LHCN-M2 (cell line): ENCODE measurements at places on chromosomes 13 and 19. TPM values are rescaled to one million over a fixed set of nuclear protein-coding genes. Genes with fewer than 3 reads are reported as not detected.

DNA sequence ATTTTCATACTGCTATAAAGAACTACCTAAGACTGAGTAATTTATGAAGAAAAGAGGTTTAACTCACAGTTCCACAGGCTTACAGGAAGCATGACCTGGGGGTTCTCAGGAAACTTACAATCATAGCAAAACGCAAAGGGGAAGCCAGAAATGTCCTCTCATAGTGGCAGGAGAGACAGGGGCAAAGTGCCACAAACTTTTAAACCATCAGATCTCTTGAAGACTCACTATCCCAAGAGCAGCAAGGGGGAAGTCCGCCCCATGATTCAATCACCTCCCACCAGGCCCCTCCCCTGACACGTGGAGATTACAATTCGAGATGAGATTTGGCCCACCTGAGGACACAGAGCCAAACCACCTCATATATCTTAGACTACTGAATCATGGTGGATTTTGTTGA, 198.7 kb downstream of the KCTD12 start:
- DNase-seq = no peak

DNA sequence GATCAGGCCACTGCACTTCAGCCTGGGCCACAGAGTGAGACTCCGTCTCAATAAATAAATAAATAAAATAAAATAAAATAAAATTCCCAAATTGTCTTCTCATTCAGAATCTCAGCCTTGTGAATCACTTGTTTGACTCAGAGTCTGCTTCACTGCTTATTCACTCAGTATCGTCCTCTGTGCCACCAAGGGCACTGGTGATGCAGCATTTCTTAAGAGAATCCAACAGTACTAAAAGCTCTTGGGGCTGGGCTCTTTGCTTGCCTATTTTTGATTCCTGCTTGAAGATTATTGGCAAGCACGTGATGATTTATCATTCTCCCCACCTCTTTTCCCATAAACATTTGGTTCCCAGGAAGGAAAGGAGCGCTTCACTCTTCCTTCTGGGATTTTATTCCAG, 54.8 kb upstream of the HMGB1 start:
- peak; percentile 67 for DNase-seq

- DNase-seq = no peak
These were observed 105.4 kb upstream of the ZNF98 start for GRCh38 chr19:22527554-22527953.

GRCh38 chr13:32850316-32851052, 165.7 kb upstream of the KL start:
- DNase-seq = no peak

GRCh38 chr13:74067818-74068217, 66.4 kb downstream of the KLF12 start:
- DNase-seq = peak; percentile 90

- no peak for DNase-seq
These were observed 10.7 kb downstream of the TMEM150B start for GRCh38 chr19:55314396-55314795.

DNA sequence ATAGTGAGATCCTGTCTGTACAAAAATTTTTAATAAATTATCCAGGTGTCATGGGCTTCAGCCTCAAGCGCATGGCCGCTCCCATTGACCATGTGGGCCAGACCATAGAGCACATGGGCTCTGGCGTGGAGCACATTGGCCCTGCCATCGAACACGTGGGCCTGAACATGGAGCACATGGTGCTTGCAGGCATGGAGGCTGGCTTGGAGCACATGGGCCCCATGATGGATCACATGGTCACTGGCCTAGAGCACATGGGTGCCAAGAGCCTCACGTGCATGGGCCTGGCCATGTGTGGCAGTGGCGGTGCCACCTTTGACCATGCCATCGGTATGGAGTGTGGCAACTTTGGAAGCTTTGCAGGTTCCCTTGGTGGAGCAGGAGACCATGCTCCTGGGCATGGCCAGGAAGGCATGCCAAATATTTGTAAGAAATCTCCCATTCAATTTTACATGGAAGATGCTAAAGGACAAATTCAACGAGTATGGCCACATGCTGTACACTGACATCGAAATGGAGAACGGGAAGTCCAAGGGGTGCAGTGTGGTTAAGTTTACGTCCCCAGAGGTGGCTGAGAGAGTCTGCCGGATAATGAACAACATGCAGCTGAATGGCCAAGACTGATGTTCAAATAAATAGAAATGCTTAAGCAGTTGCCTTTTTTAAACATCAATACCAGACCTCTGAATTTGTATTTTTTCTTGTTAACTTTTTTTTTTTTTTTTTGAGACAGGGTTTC, 21.3 kb upstream of the SLC1A5 start:
- no peak for DNase-seq

- no peak for DNase-seq
These were observed 143.9 kb upstream of the ZNF536 start for GRCh38 chr19:30228113-30228834.

- no peak for DNase-seq
These were observed 32.7 kb downstream of the FBN3 start for GRCh38 chr19:8116437-8117293.

- DNase-seq = no peak
These were observed 384.2 kb downstream of the SLITRK1 start for GRCh38 chr13:83498045-83498444.

GRCh38 chr19:34220472-34221063, 33.8 kb upstream of the GARRE1 start:
- peak; percentile 64 for DNase-seq

- DNase-seq = no peak
These were observed 46.8 kb downstream of the SLC7A1 start for GRCh38 chr13:29548722-29549121.

GRCh38 chr19:48672994-48673393, at the start of gene NTN5:
TSS of gene NTN5 (minus strand) at chr19:48673017. CDS start at chr19:48670986, 2,031 bp downstream.
- no peak for DNase-seq

GRCh38 chr13:36533806-36534205, 101.5 kb downstream of the CCNA1 start:
- no peak for DNase-seq

DNA sequence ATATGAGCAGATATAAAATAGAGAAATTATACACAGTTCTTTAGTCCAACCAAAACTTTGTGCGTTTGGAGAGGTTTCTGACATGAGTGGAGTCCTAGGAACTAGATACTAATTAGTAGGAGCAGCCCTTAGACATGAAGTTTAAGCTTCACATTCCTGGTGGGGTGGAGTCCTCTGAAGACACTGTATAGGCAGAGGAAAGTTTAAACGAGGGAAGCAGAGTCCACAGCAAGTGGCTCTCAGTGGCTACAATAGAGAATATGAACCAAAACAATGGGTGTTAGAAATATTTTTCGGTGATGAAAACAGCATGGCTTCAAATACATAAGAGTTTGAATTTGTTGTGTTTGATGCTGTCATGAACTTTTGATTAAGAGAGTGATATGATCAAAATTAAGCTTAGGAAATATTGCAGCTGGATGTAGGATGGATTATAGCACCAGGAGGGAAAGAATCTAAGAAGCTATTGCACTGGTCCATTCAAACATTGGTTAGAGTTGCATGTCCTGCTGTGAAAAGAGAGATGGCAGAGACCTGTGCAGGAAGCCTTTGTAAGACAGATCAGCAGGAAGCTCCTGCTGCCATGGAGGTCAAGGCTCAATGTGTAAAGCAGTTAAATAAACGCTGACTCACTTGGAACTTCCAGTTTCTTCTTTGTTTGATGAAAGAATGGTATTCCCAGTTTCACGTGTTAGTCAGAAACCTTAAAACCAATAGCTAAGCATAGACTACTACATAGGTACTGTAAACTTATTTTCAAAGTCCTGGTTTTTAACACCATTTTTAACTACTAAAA, 175.2 kb downstream of the TDRD3 start:
- peak; percentile 75 for DNase-seq

DNA sequence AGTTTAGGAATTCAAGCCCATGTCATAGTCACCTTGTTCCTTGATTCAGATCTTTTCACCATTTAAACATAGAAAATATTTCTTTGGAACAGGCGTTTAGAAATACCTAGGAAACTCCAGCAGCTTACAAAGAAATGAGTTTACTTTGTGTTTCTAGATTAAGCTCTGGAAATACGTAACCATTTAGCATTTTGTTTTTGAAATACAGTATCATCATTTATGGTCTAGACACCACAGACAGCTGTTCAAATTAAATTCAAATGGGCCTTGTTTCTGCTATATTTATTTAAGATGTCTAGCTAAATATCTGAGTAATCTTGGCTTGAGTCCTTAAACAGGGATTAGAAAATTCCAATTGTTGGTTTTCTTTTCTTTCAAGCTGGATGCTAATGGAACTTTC, 228.5 kb downstream of the NDFIP2 start:
- DNase-seq = peak; percentile 87

- DNase-seq = no peak
These were observed at the start of gene KHSRP for GRCh38 chr19:6424195-6424938. TSS of gene KHSRP (minus strand) at chr19:6424811. CDS start at chr19:6424701, 110 bp downstream.

DNA sequence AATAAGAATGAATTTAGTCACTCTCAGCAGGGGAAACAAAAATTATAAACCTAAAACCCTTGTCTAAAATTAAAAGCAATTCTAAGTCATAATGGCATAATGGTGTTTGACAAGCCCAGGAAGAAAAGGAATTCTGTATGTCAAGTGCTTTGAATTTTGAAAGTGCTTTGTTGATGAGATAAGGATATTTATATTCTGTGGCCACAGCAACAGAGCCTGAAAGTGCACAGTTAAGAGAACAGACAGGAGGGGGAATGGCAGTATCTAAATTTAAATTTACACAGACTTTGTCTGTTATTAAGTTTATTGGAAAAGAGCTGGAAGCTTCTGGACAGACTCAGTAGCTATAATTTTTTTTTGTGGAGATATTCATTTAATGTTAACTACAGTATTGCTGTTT, 69.8 kb downstream of the OLFM4 start:
- no peak for DNase-seq

- no peak for DNase-seq
These were observed 1.4 kb upstream of the MPV17L2 start for GRCh38 chr19:18191640-18192062.

DNA sequence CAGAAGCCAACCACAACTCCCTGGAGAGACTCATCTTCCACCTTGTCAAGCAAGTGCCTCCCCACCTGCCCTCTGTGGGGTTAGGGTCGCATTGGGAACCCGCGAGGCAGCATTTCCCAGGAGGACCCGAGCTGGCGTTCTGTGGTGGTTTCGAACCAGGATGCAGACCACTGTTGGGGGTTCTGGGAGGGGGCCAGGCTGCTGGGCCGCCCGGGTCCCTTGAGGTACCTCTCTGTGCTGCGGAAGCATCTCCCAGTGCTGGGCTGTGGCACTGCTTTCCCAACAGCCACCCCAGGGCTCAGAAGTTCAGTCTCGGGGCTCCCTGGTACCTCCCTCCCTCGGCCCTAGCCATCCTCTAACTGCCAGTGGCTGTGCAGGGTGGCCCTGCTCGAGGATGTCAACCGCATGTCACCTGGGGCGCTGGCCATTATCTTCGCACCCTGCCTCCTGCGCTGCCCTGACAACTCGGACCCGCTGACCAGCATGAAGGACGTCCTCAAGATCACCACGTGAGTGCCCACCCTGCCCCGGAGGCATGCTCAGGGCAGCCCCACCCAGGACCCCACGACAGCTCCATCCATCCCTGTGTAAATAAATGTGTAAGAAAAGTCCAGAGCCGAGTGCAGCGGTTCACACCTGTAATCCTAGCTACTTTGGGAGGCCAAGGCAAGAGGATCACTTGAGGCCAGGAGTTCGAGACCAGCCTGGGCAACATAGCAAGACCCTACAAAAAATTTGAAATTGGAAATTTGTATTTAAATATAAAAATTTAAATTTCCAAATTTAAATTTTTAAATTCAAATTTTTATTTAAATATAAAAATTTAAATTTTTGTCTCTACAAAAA, 8.2 kb upstream of the USE1 start:
- no peak for DNase-seq

DNA sequence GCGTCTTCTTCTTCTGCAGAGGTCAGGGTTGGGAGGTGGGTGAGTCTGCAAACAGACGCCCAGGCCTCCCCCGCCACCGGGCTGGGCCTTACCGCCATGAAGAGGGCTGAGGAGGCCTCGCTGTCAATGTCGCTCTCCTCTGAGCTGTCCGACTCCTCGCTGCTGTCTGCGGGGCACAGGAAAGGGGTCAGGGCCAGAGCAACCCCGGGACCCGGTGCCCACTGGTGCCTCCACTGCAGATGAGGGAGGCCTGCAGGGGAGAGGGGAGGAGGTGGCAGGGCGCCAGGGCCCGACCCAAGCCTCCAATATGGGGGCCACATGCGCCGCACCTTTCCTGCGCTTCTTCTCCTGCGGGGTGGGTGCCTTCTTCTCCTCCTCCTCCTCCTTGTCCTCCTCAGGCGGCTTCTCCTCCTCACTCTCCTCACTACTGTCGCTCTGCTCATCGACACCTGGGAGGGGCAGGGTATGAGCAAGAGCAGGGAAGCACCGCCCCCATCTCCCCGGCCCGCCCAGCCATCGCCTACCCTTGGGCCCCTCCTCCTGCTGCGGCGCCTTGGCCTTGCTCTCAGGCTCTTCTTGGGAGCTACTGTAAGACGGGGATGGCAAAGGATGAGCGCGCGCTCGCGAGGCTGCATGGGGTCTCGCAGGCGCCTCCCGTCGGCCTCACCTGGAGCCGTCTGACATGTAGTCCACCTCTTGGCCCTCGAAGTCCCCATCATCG, 5.5 kb upstream of the PSPN start:
- DNase-seq = no peak

DNA sequence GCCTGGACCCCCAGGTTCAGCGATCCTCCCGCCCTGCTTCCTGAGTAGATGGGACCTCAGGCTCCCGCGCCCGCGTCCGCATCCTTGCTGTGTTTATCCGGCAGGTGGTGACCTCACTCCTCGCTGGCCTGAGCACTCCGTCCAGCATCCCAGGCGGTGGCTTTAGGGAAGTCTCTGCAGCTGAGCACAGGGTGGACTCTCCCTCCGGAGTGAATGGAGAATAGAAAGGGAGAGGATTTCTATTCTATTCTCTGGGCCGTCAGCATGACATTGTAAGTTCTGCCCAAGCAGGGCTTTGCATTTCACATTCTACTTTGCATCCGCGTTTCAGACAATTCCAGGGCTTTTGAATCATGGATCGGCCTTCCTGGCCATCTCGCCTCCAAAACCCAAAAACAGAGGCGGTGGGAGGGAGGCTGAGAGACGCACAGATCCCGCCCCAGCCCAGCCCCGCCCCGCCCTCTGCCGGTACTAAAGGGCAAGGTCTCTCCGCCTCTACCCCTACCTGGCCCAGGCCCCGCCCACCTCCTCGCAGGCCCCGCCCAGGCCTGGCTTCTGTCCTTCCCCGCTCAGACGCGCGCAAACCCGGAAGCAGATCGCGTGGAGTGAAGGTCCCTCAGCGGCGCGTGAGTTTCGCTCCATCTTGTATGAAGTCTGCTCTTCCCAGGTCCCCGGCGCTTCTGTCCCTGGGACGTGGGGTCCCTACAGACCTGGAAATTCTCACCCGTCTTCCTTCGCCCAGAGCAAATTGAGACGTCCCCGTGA, at the start of gene ZNF525:
TSS of gene ZNF525 (plus strand) at position 572 of the 765 bp plus-strand sequence. CDS start 6,577 bp downstream, outside the sequence.
- peak; percentile 73 for DNase-seq

- DNase-seq = no peak
These were observed 49.5 kb downstream of the CHST8 start for GRCh38 chr19:33671211-33671610.

Gene SMIM44
- not detected in 2 replicates for total RNA-seq

Gene RGL3
- 3.2 and 5.6 TPM in 2 replicates for total RNA-seq

Gene ABCA7
- total RNA-seq = 18.1 and 21.5 TPM in 2 replicates

Gene PDX1
- total RNA-seq = not detected in 2 replicates

Gene CCNE1
- total RNA-seq = 17.1 and 19.4 TPM in 2 replicates

Gene OR4F17
- total RNA-seq = not detected in 2 replicates

Gene ZNF540
- 0.19 and 0.34 TPM in 2 replicates for total RNA-seq

Gene KASH5
- not detected in 2 replicates for total RNA-seq

Gene ZNF460
- 25.8 and 29.9 TPM in 2 replicates for total RNA-seq
